SK-MEL-5 (cell line): ENCODE measurements at places on chromosomes 12 and 14.

DNA sequence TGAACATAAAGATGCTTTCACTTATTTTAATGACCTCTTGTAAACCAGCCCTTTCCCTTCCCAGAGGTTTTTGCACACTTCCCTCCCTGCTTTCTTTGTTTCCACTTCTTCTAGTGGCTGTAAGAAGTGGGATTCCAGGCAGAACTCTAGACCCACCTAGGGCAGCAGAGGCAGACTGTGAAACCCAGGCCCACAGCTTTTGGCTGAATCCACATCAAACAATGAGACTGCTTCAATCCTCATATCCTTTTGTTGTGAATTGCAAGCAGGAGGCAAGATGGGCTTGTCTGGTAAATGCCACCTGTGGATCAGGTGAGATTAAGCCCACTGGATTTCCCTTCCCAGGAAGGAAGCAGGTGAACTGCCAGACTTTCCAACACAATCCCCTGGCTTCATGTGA lies 12.8 kb downstream of the CCDC177 start:
- no peak for DNase-seq

- peak; percentile 78 for DNase-seq
Measured at GRCh38 chr14:52951681-52952554, 1.1 kb upstream of the FERMT2 start.

GRCh38 chr12:43285159-43285598 lies 266.8 kb downstream of the ADAMTS20 start:
- DNase-seq, result no peak

- peak; percentile 86 for DNase-seq
Measured at GRCh38 chr14:61472801-61473376, 151.5 kb downstream of the PRKCH start.

DNA sequence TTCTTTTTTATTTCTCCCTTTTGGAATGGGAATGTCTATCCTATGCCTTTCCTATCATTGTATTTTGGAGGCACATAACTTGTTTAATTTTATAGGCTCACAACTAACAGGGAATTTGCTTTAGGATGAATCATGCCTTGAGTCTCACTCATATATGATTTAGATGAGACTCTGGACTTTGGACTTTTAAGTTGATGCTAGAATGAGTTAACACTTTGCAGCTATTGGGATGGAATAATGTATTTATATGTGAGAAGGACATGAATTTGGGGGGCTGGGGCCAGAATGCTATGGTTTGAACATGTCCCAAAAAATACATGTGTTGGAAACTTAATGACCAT lies 365.3 kb downstream of the ZFP36L1 start:
- no peak for DNase-seq

DNA sequence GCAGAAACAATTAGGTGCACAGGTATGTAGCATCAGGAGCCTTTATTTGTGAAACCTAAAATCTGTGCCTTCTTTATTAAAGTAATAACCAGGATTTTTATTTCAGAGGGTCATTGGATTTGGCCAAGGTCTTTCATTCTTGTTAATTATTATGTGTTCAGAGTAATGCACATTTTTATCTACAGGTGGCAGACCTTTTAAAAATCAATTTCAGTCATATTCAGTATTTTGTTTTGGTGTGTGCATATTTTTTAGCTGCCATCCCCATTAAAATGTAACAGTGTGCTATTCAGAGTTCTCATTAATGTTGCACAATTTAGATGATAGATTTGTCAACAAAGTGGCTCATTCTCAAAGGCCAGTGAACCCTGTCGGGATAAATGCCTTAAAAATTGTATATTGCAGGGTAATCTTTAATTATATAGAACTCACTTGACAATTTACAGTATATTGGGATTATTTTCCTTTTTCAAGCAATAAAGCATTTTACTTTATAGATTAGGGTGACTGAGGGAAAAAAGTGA lies 319.3 kb upstream of the SOX5 start:
- no peak for DNase-seq

- DNase-seq, result no peak
Measured at GRCh38 chr14:42028607-42029006, 421.9 kb downstream of the LRFN5 start.

DNA sequence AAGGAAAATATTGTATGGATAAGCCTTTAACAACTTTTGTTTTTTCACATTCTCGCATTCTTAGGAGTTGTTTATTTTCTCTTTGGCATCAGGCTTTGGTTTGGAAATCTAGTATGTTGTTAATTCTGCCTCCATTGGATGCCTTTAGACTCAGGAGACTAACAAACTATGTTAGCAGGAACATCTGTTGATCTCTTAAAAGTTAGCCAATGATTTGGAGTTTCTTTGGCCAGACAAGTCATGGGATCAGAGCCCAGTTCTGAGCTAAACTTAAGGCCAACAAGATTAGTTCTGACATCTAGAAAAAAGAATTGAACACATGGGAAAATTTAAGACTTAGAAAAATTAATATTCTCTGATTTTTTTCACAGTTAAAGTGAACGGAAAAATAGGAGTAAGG lies 35.3 kb upstream of the STRAP start:
- DNase-seq, result no peak

DNA sequence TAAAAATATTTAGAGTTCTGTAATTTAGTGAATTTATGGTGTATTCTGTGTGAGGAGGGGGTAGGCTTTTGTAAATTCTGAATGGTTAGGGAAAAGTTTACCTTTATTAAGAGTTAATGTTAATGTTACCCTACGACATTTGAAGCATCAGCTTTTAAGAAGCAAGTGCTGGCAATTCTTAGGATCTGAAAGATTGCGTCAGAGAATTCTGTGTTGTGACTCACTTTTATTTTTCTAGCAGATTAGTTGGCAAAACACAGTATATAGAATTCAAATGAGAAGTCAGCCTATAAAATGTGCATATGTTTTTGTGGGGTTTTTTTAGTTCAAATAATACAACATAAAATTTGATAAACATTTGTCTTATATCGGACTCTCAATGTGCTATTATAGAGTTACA lies 97.6 kb downstream of the RAD52 start:
- DNase-seq, result no peak

DNA sequence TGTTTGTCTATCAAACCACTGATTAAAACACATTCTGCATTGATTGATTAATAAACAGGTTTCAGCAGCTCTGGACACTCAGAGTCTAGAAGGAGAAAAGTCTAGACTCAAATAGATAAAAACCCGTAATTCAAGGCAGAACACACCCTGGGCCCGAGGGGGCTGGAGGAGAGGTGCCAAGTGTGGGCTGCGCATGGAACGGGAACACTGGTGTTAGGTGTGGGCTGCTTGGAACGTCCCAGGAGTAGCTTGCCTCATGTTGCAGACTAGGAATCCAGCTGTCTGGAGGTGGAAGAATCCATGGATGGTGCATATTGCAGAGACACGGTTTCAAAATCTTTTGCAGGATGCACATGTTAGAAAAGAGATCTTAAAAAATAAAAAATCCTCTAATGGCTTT lies 223.0 kb downstream of the APAF1 start:
- no peak for DNase-seq

- peak; percentile 9 for DNase-seq
Measured at GRCh38 chr12:26471560-26471959, 276.2 kb downstream of the SSPN start.

DNA sequence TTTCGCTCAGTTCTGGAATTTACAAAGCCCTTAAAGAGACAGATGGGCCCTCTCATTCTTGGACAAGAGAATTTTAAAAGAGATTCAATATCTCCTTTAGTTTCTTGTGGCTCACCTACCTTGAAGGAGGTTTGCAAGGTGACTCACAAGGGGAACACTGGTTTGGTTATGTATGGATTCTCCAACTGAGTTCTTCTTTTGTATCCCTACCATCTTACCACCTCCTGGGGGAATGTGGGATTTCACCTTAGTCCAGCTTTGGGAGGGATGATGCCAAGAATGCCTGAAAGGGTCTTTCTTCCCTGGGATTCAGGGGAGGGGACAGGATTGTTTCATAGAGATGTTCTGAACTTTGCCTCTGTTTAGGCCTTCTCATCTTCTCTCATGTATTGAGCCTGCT lies 3.7 kb downstream of the PPP4R4 start:
- DNase-seq, result peak; percentile 26

GRCh38 chr12:117774941-117775775 lies 193.6 kb downstream of the KSR2 start:
- DNase-seq, result no peak

DNA sequence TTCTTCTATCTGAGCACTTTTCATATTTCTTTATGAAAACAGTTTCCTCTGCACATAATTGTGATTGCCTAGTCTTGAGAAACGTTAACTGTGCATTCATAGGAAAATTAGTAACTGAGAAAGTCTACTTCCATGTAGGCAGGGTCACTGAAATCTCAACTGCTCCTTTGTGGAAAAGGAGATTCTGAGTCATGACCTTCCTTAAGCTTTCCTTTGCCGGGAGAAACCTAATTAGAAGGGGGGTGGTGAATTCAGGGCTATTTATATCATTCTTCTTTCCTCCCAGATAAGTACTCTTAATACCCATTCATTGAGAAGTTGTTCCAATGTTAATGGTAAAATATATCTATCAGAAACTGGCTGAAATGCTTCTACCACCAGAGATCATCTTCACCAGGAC lies 751.0 kb upstream of the TMEM132C start:
- DNase-seq, result no peak

DNA sequence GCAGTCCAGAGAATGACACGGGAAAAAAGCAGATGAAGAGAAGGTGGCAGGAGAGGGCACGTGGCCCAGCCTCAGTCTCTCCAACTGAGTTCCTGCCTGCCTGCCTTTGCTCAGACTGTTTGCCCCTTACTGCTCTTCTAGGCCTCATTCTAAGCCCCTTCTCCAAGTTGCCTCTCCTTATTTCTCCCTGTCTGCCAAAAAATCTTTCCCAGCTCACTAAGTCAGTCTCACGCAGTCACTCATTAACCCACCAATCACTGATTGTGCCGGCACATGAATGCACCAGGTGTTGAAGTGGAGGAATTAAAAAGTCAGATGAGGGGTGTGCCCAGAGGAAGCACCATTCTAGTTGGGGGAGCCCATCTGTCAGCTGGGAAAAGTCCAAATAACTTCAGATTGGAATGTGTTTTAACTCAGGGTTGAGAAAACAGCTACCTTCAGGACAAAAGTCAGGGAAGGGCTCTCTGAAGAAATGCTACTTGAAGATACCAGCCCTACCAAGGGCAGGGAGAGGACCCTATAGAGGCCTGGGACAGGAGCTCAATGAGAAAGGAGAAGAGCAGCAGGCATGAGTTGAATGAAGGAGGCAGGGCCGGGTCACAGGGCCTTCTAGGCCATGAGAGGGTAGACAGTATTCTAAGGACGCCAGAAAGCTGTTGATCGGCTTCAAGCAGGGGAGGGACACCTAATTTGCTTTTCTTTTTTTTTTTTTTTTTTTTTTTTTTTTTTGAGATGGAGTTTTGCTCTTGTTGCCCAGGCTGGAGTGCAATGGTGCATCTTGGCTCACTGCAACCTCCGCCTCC lies 40.9 kb downstream of the DAD1 start:
- DNase-seq, result no peak

DNA sequence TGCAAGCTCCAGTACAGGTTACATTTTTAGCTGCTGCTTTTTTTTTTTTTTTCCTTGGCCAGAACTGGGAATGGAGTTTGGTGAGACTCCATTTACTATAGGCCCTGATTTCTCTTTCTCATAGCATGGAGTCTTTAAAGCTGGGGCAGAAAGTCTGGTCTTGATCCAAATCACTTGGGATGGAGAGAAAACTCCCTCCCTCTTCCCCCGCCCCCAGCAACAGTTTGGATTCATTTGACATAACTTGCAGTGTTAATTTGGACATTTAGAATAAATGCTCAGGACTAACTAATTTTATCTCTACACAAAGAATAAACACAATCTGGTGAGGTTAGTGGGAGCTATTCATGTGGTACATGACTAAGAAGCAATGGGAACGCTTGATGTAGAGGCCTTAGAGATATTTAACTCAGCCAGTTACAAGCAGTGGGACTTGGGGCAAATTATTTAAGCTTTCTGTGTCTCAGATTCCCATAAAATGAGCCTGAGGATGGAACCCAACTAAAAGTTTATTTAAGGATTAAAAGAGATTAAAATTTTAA lies 107.3 kb upstream of the ARHGAP5 start:
- DNase-seq, result no peak

DNA sequence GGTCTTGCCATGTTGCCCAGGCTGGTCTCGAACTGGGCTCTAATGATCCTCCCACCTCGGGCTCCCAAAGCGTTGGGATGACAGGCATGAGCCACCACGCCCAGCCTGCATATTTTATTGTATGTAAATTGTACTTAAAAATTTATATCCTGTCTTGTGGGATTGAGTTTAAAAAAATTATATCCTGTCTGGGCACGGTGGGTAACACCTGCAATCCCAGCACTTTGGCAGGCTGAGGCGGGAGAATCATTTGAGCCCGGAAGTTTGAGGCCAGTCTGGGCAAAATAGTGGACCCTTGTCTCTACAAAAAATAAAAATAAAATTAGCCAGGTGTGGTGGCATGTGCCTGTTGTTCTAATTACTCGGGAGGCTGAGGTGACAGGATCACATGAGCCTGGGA lies 13.9 kb upstream of the CEBPE start:
- no peak for DNase-seq

DNA sequence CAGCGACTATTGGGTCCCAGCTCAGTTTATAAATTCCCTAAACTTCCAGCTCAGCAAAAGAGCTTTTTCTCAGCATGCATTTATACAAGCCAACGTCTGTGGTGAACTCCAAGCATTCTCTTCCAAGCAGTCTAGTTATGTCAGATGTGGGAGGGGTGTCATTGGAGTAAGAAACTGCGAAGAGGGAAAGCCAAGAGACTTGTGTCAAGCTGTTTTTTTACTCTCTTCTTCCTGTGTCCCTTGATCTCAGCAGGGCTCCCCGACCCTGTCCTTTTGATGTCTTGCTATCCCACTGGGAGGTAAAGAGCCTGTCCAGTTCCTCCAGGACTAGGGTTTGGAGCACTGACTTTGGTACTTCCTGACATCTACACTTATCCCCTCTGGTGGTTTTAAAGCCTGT lies 69.0 kb downstream of the PPM1H start:
- no peak for DNase-seq

DNA sequence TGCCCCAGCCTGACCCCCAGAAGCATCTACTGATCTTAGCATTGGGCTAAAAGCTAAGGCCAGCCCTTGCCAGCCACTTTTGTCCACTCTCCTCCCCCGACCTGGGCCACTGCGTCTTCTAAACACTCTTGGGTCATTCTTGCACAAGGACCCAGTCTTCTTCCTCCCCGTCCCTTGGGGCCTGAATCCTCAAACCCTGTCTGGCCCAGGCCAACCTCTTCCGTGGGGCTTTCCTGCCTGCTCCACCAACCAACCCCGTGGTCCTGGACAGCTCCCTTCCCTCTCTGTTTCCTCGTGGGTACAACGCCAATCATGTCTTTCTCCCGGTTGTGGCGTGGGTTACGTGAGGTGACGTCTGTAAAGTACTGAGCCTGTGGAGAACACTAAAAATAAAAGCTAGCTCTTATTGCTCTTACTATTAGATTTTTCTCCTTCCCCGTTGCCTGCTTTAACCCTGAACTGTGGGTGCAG lies 21.5 kb downstream of the FAM222A start:
- DNase-seq, result no peak

GRCh38 chr12:48779869-48780268 lies 9.0 kb downstream of the ADCY6 start:
- DNase-seq, result no peak

- no peak for DNase-seq
Measured at GRCh38 chr14:91870001-91870400, 2.7 kb upstream of the TC2N start.
